ENCODE measurements at places on chromosomes 7 and 10. TPM values are rescaled to one million over a fixed set of nuclear protein-coding genes. Genes with fewer than 3 reads are reported as not detected.

DNA sequence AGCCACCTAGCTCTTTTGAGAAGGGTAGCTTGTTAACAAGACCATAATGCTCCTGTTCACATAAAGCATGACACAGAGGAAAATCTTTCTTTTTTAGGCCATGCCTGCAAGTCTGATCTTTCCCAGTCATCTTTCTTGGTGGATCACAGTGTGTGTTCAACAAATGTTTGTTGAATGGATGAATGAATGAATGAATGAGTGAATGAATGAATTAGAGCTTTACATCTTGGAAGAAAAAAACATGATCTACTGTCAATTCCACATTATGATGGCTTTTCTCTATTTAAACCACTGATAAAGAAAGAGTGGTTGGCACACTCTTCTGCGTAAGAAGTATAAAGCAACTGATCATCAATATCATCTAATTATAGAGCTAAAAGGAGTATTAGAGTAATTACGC lies 148.7 kb downstream of the CCDC71L start:
- no peak for DNase-seq

- no peak for DNase-seq
Observed at GRCh38 chr7:68125168-68125567, 1128.5 kb downstream of the TYW1 start.

DNA sequence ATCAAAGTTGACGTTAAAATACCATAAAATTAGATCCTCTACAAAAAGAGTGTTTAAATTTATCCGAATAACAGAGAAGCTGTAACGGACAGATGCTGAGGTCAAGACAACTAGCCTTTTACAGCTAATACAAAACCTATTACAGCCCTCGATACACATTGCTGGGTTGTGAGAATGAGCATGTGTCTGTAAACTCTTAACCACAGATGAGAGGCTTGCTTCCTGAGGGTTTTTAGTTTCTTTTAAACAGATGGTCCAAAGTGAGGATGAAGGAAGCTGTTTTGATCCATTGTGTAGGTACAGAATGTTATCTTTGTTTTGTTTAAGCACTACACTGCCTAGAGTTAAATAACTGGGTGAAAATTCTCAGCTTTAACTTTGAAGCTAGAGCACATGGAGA lies 578.2 kb downstream of the PARD3 start:
- DNase-seq = no peak

DNA sequence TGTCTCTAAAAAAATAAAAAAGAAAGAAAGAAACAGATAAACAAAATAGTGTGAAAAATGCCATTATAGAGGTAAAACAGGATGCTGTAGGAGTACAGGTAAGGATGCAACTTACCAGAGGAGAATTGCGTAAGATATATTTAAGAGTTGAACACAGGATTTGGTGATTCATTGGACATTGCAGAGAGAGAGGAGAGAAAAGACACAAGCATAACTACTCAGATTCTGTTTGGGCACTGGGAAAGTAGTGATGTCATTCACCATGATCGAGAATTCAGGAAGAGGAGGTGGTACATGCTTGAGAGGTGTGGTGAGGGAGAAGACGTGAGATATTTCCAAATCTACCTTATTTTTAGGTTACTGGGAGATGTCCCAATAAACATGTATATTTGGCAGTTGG lies 97.6 kb downstream of the AASS start:
- no peak for DNase-seq

DNA sequence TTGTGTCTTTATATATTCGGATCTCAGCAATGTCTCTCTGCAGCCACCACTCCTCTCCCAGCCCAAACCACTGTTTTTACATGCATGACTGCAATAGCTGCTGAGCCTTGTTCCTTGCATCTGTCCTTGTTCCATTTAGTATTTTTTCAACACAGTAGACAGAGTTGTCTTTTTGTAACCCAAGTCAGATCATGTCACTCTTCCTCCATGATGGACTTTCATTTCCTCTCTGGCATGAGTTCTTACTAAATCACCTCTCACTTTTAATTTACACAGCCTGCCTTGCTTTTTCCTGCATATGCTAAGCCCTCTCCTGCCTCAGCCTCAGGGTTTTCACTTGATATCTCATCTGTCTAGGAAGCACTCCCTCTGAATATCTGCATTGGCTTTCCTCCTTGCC lies 353.2 kb downstream of the HGF start:
- DNase-seq = no peak

GRCh38 chr10:129956876-129957673 lies 7.0 kb downstream of the EBF3 start:
- DNase-seq = no peak

DNA sequence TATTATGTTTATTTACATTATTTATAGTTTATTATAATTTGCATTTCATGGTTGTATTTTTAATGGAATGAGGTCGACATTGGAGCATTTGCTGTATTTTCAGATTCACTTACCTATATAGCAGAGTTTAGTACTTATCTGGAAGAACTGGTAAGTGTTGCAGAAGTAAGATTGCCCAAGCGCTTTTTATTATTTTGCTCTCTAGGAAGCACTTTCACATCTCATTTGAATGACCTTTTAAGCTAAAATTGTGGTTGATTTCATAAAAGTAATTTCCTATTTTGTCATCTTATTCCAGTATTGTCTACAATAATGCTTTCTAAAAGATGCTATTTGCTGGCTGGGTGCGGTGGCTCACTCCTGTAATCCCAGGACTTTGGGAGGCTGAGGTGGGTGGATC lies 28.6 kb downstream of the SEC61A2 start:
- DNase-seq = no peak

DNA sequence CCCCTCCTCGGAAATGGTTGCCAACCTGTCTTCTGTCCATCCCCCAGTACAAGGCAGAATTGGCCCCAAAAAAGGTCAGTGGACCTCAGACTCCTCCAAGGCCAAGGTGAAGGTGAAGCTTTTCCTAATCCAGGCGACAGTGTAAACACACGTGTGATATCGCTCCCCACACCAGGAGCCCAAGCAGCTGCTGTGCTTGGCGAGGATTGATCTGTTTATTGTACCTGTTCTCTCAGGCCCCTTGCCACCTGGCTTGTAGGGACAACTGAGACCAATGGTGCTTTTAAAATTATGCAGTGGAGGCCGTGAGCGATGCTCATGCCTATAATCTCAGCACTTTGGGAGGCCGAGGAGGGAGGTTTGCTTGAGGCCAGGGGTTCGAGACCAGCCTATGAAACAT lies 66.1 kb upstream of the GTF2IRD1 start:
- no peak for DNase-seq

GRCh38 chr7:109951565-109951928 lies 1139.4 kb upstream of the LRRN3 start:
- DNase-seq = no peak

DNA sequence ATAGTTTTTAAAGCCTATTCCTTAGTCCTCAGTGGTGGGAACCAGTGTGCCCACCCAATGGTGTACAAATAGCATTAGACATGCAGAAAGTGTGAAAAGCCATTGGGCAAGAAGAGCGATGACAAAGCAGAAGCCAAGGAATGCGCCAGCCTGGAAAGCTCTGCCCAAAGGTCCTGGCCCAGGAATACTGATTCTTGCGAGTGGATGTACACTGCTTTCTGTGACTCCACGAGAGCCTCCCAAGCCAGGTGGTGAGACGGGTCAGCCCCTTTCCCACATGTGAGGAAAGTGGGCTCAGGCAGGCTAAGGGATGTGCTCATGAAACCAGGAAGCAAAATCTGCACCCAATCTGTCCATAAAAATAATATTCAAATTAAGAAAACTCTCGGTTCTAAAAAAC lies 106.6 kb downstream of the ADCY1 start:
- DNase-seq = no peak

DNA sequence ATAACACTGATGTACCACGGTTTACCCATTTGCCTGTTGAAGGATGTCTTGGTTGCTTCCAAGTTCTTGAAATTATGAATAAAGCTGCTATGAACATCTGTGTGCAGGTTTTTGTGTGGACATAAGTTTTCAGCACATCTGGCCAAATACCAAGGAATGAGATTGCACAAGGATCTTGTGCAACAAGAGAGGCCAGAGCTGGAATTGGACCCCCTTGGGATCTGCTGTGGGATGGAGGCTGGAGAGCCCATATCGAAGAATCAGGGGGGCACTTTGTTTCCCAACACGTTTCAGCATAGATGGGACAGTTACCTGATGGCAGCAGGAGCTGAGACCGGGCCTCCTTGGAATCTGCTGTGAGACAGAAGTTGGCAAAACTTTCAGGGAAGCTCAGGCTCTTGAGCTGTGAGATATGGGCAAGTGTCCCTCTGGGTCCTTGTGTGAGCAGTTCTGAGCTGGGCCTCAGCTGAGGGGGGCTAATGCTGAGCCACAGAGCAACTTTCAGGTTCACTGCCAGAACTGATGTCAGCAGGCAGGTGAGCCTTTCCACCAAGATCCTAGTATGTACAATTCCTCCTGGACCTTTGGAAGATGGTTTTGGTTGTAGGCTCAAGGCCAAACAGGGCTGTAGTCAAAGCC lies 115.2 kb upstream of the RAB18 start:
- no peak for DNase-seq

- DNase-seq = no peak
Observed at GRCh38 chr7:24545215-24545614, 28.0 kb upstream of the PALS2 start.

DNA sequence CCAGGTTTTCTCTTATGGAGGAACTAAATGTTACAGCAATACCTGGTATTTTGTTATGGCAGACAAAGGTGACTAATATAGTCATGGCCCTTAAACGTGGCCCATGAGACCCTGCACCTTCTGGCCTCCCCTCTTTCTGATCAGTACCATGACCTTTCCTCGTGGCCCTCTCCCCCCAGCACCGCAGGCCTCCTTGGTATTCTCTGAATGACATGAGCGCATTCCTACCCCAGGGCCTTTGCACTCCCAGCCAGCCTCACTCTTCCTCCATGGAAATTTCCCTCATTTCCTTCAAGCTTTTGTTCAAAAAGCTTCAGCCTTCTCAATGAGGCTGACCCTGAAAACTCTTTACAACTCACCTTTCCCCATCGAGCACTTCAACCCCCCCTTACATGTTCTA lies 46.5 kb upstream of the EMX2 start:
- no peak for DNase-seq

DNA sequence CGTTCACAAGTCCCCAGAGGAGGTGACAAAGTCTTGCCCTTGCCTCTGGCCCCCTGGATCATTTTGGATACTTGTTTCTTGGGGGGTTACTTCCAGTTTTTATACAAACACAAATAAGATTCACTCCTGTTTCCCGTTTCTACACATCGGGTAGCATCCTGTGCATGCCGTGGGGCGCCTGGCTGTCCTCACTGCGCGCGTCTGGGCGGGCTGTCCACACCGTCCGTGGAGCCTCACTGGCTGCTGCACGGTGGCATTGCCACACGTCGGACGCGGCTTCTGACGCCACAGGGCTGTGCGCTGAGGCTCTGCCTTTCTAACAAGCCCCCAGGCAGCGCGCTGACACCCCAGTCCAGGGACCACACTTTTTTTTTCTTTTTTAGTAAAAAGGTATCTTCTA lies 18.4 kb downstream of the BNIP3 start:
- DNase-seq = no peak

DNA sequence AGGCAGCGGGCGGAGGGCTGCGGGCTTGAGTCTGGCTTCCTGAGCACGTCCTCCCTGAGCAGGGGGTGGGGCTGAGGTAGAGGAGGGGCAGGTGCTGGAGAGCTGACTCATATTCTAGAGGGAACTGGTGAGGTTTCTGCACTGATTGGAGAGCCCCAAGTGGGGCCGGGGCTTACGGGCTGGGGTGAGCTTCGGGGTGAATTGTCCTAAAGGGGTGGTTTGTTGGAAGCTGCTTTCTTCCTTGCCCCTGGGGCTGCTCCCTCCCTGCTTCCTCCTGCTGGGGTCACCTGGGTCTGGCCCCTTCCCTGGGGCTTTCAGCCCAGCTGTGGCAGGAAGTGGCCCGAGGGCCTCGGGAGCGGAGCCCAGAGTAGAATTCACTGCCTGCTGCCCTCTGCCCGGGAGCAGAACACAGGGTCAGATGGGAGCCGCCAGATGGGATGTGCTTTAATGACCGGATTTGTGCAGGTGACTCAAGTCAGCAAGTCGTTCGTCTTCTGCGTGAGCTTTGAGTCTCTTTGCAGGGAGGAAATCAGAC lies 48.6 kb downstream of the FAM20C start:
- no peak for DNase-seq

DNA sequence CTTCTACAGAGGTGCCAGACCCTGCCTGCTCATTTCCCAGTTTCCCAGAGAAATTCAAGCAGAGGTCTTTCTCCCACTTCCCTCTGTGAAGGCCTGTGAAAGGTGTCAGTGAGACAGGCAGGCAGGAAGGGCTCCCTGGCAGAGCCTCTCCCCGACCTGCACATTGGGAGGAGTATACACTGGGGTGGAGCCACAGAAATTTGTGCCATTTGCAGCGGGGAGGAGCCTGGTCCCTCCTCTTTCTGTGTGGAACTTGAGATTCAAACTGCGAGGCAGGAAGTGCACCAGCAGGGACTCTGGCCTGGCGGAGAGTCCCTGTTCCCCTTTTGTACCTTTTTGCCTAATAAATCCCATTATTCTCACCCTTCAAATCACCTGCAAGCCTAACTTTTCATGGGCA lies 54.6 kb upstream of the OPN4 start:
- no peak for DNase-seq

DNA sequence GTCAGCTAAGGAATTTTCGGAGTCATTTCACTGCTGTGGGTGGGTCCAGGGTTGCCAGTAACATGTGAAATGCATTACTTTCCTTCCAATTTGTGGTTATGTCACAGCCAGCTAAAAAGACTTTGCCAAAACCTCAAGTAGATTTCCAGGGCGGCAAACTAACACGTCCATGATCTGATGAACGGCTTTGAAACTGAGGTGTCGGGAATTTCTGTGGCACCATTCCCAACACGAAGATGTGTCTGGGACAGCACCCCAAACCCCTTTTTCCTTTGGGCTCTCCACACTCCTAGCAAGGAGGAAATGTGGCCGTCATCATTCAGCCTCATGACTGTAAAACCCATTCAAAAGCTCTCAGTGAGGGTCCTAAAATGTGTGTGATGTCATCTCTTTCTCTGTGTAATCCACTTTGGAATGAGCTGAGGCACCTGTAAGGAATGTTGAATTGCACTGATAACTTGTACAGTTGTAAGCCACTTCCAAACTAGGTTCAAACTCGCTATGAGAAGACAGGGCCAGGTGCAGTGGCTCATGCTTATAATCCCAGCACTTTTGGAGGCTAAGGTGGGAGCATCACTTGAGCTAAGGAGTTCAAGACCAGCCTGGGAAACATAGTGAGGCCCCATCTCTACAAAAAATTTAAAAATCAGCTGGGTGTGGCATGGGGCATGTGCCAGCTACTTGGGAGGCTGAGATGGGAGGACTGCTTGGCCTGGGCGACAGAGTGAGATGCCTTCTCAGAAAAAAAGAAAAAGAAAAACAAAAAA lies 146.1 kb upstream of the FRMD4A start:
- DNase-seq = no peak

- DNase-seq = no peak
Observed at GRCh38 chr10:110684800-110685446, 40.8 kb downstream of the RBM20 start.

TRDMT1 gene
- 15.0 TPM for total RNA-seq

FAM25A gene
- not detected for total RNA-seq

CRTAC1 gene
- not detected for total RNA-seq

CALCR gene
- total RNA-seq = not detected

CLRN3 gene
- not detected for total RNA-seq

FAM131B gene
- total RNA-seq = not detected

TMEM236 gene
- total RNA-seq = 0.09 TPM

All from activated B cell treated with CpG ODN at 0.5 μM for 24 hours (primary cell).